ENCODE measurements at places on chromosomes 2 and 18. TPM values are rescaled to one million over a fixed set of nuclear protein-coding genes. Genes with fewer than 3 reads are reported as not detected.

Gene MERTK
- total RNA-seq, result 2.7 TPM

Gene NGEF
- 3.6 TPM for total RNA-seq

Gene KCNK3
- total RNA-seq, result 15.3 TPM

Gene COQ10B
- total RNA-seq, result 24.2 TPM

Gene MITD1
- total RNA-seq, result 46.0 TPM

GRCh38 chr2:152552888-152553287 is 164.4 kb downstream of the PRPF40A start:
- no peak for DNase-seq

DNA sequence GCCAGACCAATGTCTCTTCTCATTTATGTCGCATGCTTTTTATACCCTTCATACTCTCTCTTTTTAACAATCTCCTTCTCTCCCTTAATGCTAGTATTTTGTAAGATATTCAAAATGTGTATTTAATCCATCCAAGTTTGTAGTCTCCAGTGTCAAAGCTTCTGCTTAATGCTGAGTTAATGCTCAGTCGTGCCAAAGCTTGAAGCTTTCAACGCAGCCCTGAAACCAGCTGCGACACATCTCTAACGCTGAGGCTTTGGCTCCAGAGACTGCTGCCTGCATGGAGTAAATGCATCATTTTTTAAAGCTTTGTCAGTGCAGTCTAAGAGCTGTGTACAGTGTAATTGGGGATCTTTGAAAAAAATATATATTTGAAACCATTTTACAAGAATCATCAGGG is 2108.8 kb upstream of the PIK3C3 start:
- DNase-seq, result no peak

GRCh38 chr2:39739386-39739785 is 39.7 kb downstream of the THUMPD2 start:
- DNase-seq, result no peak

DNA sequence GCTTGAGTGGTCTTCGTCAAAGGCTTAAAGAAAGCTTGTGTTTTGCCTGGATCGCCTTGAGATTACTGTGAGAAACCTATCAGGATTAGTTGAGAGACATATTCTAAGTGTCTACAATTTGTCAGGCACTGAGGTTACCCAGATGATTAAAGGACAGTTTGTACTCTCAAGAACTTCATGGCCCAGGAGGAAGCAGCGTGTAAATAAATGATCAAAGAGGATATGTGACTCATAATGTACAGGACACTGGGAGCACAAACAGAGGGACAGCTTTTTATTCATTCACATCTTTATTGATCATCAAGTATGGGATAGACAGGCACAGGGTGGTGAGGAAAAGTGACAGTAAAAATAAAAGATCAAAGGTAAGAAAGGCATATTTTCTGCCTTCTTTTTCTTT is 152.6 kb upstream of the FSHR start:
- DNase-seq, result no peak

DNA sequence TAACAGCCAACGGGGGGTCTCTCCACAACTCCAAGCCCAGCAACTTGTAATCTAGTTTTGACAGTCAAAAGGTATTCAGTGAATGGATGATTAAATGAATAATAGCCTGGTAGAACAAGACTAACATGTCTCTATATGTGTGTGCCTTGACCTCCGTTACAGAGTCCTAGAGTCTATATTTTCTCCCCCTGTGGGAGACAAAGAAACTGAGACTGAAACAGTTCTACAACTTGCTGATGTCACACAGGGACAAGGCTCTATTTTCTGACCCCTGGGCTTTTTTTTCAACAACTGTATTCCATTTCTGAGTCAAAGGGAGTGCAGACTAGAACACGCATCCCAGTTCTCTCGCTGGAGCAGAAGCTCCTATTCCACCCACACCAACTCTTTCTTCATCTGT is 223.6 kb upstream of the AGAP1 start:
- DNase-seq, result no peak

GRCh38 chr2:170377500-170378207 is 199.7 kb downstream of the MYO3B start:
- no peak for DNase-seq

DNA sequence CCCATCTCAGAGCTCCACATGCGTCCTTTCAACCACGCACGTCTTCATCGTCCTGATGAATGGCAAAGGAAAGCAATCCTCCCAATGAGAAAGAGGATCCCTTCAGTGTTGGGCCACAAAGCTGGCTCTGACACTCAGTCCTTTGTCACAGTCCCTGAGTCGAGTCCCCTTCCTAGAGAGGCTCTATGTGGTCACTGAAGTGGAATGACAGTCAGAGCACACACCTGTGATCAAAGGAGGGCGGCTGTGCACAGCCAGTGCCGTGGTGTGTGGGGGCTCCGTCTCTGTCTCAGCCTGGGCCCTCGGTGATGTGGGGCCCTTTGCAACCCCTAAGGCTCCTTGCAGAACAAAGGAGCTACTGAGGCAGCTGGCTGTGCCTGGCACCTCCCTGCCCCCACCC is 157.3 kb upstream of the APCDD1 start:
- no peak for DNase-seq

DNA sequence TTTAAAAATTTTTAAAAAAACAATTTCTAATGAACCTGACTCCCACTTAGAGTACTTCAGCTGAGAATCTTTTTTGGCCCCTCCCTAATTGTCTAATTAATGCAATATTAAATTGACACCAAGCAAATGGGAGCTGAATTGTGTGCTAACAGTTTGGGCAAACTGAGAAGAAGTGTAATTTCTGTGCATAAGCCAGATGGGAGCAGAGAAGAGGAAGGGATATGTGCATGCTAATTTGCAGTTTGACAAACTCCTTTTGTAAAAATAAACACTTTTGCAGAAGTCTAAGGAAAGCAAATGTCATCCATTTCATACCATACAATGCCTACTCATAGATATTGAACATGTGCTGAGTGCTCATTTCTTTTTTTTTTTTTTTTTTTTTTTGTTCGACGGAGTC is 332.0 kb downstream of the CYRIA start:
- no peak for DNase-seq

- DNase-seq, result peak; percentile 67
Observed at GRCh38 chr2:173027181-173028128, 48.2 kb upstream of the MAP3K20 start.

- no peak for DNase-seq
Observed at GRCh38 chr2:66433945-66434678, 813 bp upstream of the MEIS1 start.

GRCh38 chr2:124879640-124880039 is 854.6 kb downstream of the CNTNAP5 start:
- DNase-seq, result no peak

DNA sequence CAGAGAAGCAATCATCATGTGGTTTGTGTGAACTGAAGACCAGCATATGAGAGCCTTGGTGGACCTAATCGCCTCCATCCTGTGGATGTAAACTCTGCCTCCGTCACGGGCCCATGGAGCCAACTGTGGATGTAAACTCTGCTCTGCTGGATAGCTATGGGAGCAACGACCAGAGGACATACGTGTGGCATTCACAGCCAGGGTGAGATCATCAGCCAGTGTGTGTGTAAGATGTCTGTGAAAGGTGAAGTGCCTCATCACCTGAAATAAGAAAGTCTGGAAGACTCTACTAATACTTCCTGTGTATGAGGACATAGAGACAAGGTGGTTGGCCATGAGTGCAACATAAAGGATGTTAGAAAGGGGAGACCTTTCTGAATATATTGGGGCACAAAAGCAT is 63.5 kb downstream of the CYB5A start:
- DNase-seq, result no peak

- no peak for DNase-seq
Observed at GRCh38 chr2:207162316-207162715, 3.4 kb downstream of the KLF7 start.

- peak; percentile 32 for DNase-seq
Observed at GRCh38 chr18:7722955-7723354, 155.8 kb downstream of the PTPRM start.

DNA sequence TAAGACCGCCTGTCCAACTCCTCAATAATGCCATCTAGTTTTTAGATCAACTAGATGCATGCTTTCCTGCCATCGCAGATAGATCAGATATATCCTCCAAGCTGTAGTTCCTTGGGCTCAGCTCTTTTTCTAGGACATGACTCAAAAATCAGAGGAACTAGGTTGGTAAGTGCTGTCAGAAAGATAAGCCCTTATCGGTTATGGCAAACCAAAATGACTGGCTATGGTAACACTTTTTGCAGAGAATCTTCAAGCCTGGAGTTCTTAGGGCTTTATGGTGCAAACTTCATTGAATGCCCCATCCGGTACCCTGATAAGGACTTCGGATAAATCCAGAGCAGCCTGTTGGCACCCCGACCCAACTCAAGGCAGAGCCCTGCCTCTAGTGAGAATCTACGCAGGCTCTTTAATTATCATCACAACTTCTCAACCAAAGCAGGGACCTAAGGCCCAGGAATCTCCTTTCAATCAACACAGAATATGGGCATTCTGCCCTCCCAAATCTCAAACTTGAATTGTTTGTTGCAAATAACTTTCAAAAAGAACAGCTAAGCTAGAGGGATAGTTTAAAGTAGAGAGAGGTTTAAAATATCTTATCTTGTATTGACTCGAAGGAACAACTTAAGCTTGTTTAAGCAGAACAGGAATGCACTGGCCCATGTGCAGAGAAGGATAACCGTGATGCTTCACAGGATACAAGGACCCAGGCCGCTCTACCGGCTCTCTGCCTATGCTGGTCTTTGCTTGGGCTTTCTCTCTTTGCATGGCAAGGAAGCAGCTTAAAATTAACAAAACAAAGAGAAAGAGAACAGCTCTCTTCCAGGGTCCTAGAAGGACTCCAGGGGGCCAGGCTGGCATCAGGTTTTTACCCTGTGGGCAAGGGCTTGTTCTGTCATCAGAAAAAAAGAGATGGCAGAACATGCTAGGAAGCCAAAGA is 3.4 kb upstream of the CYP1B1 start:
- no peak for DNase-seq

GRCh38 chr2:186883666-186884065 is 34.7 kb upstream of the ZSWIM2 start:
- DNase-seq, result no peak

- no peak for DNase-seq
Observed at GRCh38 chr2:227942021-227942420, 70.6 kb downstream of the DAW1 start.

- DNase-seq, result no peak
Observed at GRCh38 chr18:55435592-55435991, 152.4 kb downstream of the TCF4 start.

DNA sequence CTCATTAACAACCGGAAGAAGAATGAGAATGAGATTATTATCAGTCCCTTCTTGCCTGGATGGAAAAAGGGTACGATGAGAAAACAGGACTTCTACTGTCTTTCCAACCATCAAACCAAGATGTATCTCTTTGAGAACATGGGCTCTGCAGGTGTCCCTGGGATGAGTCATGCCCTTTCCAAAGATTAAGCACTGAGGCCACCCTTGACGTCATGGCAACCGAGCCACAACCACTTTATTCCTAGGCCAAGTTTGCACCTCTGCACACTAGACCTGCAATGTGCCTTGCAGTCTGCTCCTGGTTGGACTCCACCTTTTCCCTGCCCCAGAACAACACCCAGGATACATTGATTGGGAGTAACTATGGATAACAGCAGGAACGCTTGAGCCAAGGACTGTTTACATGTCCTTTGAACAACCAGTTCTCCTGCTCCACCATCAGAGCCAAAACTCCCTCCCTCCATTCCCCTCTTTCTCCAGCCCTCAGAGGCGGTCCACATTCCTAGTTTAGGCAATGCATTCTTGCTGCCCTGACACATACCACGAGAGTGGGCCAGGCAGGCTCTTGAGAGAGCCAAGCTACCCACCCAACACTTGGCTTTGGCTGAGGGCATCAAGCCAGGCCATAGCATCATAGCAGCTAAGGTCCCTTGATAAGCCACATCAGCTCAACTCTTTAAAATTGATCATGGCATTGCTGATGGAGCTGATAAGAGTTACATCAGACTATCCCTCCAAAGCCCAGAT is 310.7 kb downstream of the TNS1 start:
- DNase-seq, result no peak

DNA sequence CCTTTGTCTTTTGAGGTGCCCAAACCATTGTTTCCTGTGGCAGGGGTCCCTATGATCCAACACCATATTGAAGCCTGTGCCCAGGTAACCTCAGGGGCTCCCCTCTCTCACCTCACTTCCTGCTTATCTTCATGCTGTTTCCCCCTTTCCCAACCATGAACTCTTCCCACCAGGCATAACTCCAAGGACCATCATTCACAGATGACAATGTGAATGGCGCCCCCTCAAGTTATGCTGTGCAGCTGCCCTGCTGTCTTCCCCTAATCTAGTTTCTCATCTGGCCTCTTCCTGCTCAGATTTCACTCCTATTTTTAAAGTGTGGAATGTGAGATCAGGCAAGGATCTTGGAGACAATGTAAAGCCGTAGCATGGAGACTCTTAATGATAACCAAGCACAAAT is 1.4 kb downstream of the GMPPA start:
- DNase-seq, result no peak

- DNase-seq, result no peak
Observed at GRCh38 chr2:25362434-25363145, 20.9 kb upstream of the DNMT3A start.

GRCh38 chr2:238501311-238501710 is 74.6 kb downstream of the ASB1 start:
- no peak for DNase-seq

DNA sequence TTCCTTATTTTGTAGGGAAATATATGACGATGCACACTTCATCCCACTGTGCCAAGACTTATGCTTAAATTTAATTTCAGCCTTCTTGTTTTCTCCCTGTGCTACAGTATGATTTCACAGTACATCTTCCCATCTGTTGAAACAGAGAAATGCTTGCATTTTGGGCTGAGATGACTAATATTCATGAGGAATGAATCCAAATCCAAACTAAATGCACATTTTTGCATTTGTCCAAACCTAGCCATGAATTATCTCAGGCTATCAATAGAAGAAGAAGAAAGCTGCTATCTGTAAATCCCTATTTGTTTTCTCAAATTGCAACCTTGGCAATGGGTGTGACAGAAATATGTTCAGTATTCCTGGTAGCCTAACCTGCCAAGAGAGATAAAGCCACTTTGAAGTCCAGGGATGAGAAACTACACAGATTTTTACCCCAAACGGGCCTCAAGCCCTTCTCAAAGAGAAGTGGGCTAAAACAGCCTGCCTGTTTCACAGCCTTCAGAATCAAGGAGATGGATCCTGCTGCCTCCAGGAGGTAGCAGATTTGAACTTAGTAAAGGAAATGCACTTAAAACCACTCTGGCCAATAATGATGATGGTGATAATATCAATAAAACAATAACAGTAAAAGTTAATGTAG is 306.9 kb upstream of the NT5C1B start:
- DNase-seq, result no peak

DNA sequence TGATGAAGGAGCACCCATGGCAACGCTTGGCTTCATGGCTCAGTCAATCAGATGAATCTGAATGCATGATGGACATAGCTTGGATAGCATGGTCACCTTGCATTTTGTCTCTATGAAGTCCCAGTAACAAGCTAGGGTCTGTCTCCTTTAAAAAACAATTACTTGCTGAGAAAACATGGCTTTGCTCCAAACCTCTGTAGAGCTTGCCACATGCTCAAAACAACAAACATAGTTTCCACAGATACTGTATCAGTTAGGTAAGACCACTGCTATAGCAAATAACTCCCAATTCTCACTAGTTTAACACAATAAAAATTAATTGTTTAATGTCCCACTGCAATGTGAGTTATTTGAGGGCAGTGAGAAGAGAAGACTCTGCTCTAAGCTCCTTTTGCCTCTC is 401.0 kb downstream of the IRS1 start:
- DNase-seq, result no peak
